ENCODE measurements at places on chromosomes 12 and 14.

DNA sequence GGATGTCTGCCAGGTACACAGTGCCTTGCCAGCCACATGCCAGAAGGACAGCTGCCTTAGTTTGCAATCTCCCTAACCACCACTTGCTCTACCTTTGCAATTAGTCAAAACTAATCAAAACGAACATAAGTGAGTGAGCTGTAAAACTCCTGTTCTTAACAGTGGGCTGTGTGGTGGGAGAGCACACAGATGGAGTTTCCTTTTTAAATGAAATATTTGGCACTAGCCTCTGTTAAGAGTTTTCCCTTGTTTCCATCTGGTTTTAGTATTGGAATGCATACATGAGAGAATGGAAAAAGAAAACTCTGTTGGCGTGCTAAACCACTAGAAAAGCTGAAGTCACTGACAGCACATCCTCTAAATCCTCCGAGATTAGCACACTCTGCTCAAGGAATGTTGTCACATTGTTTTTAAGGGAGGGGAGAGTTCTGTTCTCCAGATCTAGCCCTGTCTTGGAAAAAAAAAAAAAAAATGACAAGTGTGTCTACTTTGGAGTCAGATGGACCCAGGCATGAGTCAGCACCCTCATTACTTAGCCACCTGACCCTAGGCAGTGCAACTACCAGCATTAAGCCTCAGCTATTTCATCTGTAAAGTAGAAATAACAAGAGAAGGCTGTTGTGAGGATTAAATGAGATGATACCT, 83.9 kb downstream of the STXBP6 start:
- DNase-seq: no peak

- DNase-seq: no peak
Measured at GRCh38 chr14:81766321-81766915, 232.8 kb upstream of the SEL1L start.

DNA sequence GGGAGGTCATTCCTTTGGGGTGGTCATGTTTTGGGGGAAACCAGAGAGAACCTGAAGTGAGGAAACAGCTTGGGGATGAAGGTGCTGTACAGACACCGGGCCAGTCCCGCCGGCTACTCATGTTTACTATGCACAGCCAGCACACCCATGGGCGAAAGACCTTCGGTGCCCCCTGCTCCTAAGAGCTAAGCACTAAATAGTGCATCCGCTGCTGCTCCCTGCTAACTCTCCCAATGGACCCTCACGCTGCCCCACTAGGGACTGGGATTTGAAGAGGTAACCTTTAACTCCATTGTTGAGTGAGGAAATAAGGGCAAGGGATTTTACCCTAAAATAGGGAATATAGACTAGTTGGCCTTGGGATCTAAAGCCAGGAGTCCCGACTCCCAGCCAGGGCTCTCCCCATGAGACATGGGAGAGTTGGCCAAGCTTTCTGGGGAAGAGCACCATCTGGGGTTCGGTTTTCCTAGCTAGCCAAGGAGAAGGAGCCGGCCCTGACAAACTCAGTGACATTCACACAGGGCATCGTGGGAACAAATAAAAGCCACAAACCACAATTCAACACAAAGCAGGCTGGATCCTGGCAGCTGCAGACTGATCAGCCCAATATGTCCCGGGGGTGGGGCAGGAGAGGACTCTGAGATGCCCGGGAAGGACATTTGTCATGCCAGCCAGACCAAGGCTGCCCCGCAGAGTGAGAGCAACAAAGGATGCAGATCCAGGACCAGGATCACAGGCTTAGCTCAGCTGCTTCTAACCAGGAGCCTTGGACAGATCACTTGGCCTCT, 91.7 kb downstream of the SINHCAF start:
- DNase-seq: no peak

- no peak for DNase-seq
Measured at GRCh38 chr12:113016796-113017195, 38.5 kb downstream of the OAS2 start.

DNA sequence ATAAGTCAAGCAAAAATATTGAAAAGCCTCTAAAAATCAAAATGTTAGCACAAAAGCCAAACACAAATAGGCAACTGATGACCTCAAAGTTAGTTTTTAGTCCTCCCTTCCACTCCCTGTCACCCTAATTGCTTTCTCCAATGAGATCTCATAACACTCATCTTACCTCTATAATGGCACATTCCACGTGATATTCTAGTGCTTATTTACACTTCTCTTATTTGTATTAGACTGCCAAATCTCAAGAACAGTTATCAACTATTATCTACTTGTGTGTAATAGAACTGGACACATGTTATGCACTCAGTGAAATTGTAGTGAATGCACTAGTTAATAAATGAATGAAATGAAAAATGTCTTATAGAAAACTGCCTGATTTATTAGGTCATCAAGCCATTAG, 55.5 kb upstream of the AVPR1A start:
- no peak for DNase-seq

GRCh38 chr12:131829356-131829747, 1.2 kb downstream of the MMP17 start:
- no peak for DNase-seq

DNA sequence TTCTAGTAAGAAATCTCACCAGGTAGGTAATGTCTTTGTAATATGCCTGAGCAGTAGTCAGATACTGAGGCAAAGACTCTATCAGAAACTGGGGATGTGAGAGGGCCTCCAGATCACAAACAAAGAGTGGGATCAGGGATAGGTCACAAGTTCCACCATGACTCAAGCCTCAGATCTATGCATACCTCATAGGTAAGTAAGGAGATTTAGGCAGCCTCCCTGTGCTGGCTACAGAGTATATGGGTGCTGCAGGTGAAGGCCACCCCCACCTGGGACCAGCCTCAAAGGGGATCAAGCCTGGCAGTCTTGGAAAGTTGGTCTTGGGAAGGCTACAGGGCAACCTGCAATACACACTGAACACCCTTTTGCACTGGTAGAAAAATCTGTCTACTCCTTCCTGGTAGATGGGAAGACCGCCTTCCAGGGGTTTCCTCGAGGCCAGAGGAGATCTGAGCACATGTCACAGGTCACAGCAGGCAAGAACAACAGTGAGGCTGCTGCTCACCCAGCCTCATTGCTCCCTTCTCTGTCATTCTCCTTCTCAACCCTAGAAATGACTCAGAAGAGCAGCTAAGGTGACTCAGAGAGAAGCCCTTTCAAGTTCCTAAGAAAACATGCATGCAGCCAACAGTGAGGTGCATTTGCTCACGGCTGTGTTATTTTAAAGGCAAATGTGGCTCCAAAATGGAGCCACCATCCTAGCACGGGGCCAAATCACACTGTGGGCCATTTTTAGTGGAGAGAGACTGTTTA, 143.4 kb upstream of the CDKN3 start:
- DNase-seq: no peak

GRCh38 chr12:70732287-70732686, 95.1 kb upstream of the PTPRB start:
- no peak for DNase-seq

DNA sequence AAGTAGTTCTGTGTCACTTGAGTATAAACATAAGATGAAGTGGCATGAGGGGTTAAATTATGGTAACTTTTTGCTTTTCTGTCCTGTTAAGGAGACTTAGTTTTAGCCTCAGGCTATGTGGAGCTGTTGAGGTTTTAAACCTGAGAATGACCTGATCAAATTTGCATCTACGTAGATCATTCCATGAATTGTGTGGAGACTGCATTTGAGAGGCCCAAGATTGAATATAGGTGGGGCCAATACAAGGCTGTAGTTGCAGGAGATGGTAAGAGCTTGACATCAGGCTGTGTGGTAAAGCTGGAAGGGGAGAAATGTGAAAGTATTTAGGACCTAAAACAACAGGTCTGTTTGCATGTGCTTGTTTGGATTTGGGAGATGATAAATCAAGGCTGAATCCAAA, 249.5 kb downstream of the SLC16A7 start:
- no peak for DNase-seq

GRCh38 chr12:42904683-42905418, 315.3 kb upstream of the PRICKLE1 start:
- DNase-seq: no peak

- no peak for DNase-seq
Measured at GRCh38 chr12:10293570-10294227, 14.0 kb upstream of the KLRD1 start.

DNA sequence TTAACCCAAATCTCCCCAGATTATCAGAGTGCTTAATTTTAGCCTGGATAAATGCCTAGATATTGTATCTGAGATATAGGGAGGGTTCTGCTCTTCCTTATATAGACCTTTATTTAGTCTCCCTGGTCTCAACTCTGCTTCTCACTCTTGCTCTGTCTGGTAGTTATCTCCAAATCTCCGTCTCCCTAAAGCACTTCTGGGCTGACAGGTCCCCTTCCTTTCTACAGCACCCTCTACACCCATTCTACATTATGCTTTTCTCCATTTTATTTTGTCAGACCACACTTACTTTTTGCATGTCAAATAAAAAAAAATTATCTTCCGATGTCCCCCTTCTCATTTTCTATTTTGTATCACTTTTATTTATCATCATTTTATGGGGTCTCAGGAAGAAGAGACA, 2.0 kb upstream of the ERC1 start:
- no peak for DNase-seq

GRCh38 chr14:99744873-99745224, 48.4 kb upstream of the EML1 start:
- no peak for DNase-seq

DNA sequence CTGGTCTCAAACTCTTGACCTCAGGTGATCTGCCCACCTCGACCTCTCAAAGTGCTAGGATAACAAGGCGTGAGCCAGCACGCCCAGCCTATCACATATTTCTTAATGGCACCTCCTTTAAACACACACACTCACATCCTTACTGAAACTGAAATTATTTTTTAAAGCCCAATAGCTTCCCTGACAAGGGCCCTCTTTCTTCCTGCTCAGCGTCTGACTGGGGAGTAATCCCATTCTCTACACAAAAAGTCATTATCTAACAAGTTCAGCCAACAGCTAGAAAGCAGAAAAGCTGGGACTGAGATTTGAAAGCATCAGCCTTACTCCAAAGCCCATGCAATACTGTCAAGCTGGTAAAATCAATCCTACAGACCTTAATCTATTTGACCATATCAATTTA, 10.0 kb upstream of the AICDA start:
- no peak for DNase-seq

GRCh38 chr12:117404203-117404853, 42.9 kb upstream of the NOS1 start:
- DNase-seq: no peak

DNA sequence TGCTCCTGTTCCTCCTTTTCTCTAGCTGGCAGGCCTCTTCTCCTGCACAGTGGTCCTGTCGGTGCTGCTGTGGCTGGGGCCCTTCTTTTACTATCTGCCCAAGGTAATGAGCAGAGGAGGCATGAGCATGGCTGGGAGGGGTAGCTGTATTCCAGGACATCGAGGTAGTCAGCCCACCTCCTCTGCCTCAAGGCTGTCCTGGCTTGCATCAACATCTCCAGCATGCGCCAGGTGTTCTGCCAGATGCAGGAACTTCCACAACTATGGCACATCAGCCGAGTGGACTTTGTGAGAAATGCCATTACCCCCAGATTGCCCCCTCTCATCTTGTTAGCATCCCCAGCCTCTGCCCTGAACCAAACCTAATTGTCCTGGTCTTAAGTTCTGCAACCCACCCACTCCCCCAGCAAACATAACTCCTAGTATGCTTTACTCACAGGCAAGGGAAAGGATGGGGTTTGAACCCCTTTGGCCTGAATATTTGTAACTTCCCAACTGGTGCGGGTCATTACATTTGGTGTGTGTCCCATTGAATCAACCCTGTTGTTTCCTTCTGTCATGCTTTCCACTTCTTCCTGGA, 9.1 kb downstream of the B4GALNT1 start:
- no peak for DNase-seq

- DNase-seq: no peak
Measured at GRCh38 chr14:97180304-97181200, 383.4 kb downstream of the VRK1 start.

DNA sequence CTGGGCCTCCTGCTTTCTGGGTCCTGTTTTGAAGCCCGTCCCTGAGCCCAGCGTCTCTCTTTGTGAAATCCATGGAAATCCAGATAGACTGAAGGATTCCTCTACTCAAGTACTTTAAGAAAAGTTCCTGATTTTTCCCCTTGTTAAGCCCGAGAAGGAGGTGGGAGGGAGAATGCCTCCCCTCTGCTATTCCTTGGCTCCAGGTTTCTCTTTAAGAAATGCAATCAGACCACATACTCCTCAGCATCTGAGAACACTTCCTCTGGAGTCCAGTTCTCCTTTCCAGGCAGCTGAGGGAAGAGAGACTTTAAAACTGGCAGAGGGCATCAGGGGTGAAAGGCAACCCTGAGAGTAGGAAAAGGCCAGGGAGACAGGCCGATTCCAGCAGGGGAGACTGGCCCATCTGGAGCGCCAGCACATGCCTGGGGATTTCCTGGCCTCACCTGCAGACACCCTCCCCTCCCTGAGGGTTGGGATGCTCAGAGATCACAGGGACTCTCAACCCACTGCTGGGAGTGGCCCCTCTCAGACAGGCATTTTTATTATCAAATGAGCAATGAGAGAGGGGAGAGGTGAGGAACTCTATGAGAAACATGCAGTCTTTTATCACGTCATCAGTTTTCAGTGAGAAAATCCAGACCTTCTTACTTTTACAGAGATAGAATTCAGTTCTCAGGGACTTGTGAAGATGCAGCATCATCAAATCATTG, 2.0 kb upstream of the EMP1 start:
- no peak for DNase-seq

DNA sequence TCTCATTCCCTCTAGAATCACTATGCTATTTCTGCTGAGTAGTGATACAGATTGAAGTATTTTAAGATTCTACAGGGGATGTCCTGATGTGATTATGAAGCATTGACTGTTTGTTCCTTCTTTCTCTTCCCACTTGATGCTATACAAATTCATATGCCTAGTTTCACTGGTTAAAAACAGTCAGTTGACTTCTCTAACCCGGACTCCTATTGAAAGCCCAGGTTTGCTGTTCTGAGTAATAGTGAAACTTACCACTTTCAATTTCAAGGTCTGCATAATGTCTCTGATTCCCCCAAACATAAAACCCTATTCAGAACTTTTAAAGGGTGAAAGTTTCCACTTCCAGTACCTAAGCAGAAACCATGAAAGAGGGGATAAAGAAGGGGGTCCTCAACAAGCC, 117.7 kb upstream of the RPL10L start:
- DNase-seq: no peak

- no peak for DNase-seq
Measured at GRCh38 chr12:19038209-19038608, 91.3 kb upstream of the PLEKHA5 start.

DNA sequence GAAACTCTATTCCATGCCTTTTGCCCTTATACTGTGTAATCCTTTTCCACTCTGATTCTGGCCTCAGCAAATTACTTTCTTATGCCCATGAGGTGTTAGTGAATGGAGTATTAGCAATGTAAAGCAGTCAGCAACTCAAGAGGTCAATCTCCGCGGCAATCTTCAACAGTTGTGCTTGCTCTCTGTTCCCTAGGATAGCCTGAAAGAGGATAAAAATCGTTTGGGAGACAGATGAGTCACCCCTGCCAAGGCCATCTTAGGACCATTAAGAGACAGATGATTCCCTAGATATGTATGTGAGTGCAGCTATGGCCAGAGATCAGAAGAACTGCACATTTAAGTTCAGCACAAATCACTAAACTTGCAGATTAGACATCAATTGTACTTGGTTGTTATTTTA, 1145.8 kb downstream of the GALC start:
- no peak for DNase-seq

GRCh38 chr14:74563586-74564159, 48.4 kb downstream of the LTBP2 start:
- DNase-seq: no peak

GRCh38 chr14:23335623-23336022, 14.4 kb downstream of the PABPN1 start:
- no peak for DNase-seq

- no peak for DNase-seq
Measured at GRCh38 chr14:50109342-50109741, 7.0 kb downstream of the VCPKMT start.

All from stimulated activated CD8-positive, alpha-beta memory T cell treated with anti-CD3 and anti-CD28 coated beads, Interleukin-4, amount 100 ng/mL, for 1 hour (primary cell).